Nephron progenitor cell (in vitro differentiated cells): ENCODE measurements at places on chromosomes 12 and 14.

- no peaks in the 10 kb centered on the region for H3K27me3 ChIP-seq
- peaks cover 30% of the 10 kb centered on the region for H3K36me3 ChIP-seq
- no peaks in the 10 kb centered on the region for H3K4me1 ChIP-seq
- no peak for DNase-seq
These were observed 69.2 kb downstream of the NOVA1 start for GRCh38 chr14:26528415-26529182.

DNA sequence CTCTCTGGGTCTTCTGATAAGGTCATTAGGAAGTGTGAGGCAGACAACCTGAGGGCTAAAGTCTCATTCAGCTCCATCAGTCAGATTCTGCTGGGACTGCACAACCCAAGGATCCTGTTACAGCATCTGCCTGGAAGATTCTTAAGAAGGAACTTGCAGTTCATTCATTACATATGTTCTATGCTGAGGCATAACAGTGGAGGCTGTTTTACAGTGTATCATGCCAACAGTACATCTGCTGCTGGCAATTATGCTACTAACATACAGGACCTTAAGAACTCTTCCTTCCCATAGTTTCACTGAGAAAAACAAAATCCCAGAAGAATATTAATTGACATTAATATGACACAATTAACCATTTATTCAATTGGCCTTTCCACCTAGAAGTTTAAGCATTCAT is 968.6 kb downstream of the DIO2 start:
- no peak overlapping the region for H3K27ac ChIP-seq
- peaks cover 6% of the 10 kb centered on the region for H3K27me3 ChIP-seq
- no peak for DNase-seq
- H3K4me3 ChIP-seq: no peak overlapping the region
- H3K36me3 ChIP-seq: no peaks in the 10 kb centered on the region
- peaks cover 7% of the 10 kb centered on the region for H3K4me1 ChIP-seq

DNA sequence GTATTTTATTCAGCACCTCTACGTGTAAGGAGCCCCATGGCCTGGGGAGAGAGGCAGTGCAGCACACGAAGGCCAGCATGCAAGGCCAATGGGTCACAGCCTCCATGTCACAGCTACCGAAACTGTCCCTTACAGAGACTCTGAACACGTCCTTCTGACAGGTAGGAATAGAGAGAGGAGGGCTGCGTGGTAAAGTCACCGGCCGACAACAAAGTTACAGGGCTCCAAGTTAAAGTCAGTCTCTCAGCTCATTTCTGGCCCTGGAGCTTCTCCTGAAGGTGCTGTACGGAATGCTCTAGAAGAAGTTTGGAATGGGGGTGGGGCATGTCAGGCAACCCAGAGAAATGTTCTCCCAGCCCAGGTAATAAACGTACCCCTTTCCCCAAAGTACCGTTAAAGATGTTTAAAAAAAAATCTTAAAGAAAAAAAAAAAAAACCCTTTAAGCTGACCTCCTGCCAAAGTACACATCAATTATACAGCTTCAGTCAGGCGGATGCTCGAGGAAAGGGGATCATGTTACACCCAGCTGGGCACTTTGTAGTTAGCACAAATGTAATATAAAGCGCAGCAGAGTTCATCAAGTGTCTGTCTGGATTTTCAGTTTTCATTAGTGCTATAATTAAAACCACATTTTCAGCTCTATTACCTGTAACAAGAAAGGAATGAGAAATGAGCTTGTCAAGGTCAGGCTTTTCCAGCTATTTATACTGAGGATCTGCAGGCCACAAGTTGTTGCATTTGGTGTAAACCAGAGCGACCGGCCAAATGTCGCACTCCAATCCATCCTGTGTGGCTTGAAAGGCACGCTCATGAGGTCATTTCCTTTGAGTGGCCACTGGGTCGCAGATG is 53.3 kb upstream of the CDKN3 start:
- peak overlapping the region; percentile 99 for H3K27ac ChIP-seq
- DNase-seq: peak; percentile 55
- peak overlapping the region; percentile 48 for H3K4me3 ChIP-seq
- H3K4me1 ChIP-seq: peaks cover 91% of the 10 kb centered on the region

DNA sequence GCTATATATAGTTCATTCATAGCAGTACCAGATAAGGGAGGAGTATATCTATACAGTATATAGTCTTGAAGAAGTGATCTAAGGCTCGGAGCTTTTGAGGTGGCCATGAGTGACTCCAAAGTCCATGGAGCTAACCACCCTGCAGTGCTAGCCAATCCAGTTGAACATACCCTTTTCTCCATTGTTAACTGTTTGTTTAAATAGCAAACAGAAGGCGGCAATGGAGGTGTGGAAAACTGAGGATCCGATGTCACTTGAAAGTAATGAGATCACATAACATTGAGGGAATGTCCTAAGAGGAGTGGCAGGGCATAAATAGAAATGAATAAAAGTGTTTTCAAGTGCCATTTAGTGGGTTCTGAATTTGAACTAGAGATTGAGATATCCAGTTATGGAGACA is 12.4 kb upstream of the SNAPC1 start:
- no peak overlapping the region for H3K27ac ChIP-seq
- H3K4me1 ChIP-seq: peaks cover 47% of the 10 kb centered on the region
- no peaks in the 10 kb centered on the region for H3K27me3 ChIP-seq
- H3K36me3 ChIP-seq: peaks cover 28% of the 10 kb centered on the region
- H3K4me3 ChIP-seq: peak overlapping the region; percentile 86

DNA sequence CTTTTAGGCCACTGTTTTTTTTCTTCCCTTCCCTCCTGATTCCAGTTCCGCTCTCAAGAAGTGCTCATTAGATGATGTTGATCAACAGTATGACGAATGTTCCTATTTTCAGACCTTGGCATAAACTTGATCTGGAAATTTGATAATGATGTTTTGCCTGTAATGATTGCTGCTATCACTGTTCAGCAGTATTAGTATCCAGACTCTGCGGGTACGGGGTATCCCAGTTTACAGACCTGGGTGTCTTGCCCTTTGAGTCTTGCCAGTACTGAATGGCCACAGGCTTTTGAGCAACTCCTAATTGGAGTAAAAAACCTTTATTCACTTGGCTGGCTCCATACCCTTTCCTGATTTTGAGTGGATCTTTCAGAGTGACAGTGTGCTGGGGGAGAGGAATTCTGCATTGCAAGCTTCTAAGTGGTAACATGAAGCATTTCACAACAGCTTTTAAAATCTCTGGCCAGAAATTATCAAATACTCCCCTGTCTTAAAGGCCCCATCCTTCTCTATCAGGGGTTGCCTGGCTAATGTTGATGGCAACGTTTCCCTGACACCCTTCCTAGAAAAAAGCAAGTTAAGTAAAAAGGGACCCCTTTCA is 5.9 kb upstream of the ASB8 start:
- H3K4me1 ChIP-seq: peaks cover under 1% of the 10 kb centered on the region
- no peak for DNase-seq
- H3K36me3 ChIP-seq: no peaks in the 10 kb centered on the region
- H3K27me3 ChIP-seq: peaks cover 28% of the 10 kb centered on the region
- no peak overlapping the region for H3K4me3 ChIP-seq

DNA sequence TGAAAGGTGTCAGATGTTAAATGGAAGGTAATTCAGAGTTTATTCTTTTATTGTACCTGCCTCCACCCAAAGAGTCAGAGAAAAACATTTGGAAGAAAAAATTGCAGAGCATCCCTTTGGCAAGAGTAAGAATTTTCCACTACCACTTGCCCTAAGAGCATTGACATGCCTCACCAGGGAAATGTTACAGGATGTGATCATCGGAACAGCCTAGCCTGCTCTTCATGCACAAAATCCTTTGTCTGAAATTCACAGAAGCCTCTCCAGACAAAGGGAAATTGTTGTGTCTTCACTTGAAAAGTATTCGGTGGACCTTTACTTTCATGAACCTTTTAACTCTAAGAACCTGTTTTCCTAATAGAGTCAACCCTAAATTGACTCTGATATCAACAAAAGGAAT is 36.9 kb downstream of the ATP2A2 start:
- H3K27ac ChIP-seq: no peak overlapping the region
- no peak for DNase-seq
- no peaks in the 10 kb centered on the region for H3K4me1 ChIP-seq
- H3K4me3 ChIP-seq: no peak overlapping the region
- peaks cover 62% of the 10 kb centered on the region for H3K36me3 ChIP-seq
